ENCODE measurements at places on chromosomes 7 and 10. TPM values are rescaled to one million over a fixed set of nuclear protein-coding genes. Genes with fewer than 3 reads are reported as not detected.

ANK3 gene
- total RNA-seq, result 243 TPM

CYP2C19 gene
- total RNA-seq, result not detected

GRM8 gene
- 0.52 TPM for total RNA-seq

OR2A42 gene
- total RNA-seq, result 0.50 TPM

GRCh38 chr7:130379532-130379920 is 768 bp upstream of the CPA1 start:
- H3K27ac ChIP-seq, result peak overlapping the region; percentile 88
- no peaks in the 10 kb centered on the region for H3K27me3 ChIP-seq
- H3K4me3 ChIP-seq, result no peak overlapping the region
- DNase-seq, result no peak

DNA sequence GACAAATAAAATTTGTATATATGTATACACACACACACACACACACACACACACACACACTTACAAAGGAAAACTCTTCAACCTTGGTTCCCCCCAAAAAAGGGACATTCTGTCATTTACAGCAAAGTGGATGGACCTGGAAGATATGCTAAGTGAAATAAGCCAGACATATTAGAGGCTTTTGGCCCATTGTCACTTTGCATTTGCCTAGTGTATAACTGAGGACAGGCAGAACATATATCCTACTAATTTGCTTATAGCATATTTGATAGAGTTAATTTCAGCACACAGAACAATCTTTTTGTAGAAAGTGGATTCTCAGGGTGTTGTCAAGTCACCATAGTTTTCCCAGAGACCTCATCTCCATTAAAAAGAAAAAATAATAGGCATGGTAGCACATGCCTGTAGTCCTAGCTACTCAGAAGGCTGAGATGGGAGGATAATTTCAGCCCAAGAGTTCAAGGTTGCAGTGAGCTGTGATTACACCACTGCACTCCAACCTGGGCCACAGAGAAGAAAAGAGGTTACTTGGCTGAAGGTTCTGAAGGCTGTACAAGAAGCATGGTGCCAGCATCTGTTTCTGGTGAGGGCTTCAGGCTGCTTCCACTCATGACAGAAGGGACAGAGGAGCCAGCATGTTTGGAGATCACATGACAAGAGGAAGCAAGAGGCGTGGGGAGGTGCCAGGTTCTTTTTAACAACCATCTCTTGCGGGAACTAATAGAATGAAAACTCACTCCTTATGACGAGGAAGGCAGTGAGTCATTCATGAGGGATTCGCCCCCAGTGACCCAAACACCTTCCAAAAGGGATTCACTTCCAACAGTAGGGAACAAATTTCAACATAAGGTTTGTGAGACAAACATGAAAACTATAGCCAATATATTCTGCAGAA is 135.6 kb downstream of the TMEM168 start:
- H3K27ac ChIP-seq, result no peak overlapping the region
- no peak for DNase-seq
- H3K27me3 ChIP-seq, result no peaks in the 10 kb centered on the region
- H3K4me3 ChIP-seq, result no peak overlapping the region
- no peaks in the 10 kb centered on the region for H3K36me3 ChIP-seq
- H3K4me1 ChIP-seq, result no peaks in the 10 kb centered on the region

DNA sequence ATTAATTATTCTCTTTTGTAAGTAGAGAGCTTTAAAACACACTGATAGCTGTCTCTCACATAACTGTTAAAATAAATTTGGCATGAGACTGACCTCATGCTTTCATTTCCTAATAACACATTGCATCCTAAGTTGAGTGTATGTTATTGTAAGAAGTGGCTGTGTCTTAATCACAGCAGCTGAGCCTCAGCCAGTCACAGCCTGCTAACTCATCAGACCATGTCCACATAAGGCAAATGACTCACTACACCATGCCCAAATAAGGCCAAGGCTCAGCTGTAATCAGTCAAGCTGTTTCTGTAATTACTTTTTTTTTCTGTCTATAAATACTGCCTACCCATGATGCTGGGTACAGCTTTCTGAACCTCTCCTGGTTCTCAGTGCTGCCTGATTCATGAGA is 860.9 kb downstream of the XPNPEP1 start:
- H3K27ac ChIP-seq, result no peak overlapping the region
- no peaks in the 10 kb centered on the region for H3K27me3 ChIP-seq
- H3K36me3 ChIP-seq, result no peaks in the 10 kb centered on the region
- H3K4me1 ChIP-seq, result no peaks in the 10 kb centered on the region

DNA sequence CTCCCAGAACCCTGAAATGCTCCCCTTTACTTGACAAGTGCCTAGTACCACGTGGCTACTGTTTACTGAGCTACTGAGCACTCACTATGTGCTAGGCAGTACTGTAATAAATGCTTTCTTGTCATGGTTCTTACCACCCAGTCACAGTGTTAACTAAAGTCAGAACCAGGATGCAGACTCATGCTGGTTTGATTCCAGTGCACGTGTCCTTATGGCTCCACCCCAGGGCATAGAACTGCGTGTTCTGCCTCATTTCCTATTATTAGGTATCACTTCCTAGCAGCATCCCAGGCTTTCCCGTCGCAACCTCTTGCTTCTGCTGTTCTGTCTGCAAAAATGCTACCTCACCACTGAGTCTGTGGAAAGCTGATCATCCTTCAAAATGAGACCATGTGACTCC is 71.7 kb upstream of the DOCK1 start:
- no peaks in the 10 kb centered on the region for H3K36me3 ChIP-seq
- H3K4me1 ChIP-seq, result no peaks in the 10 kb centered on the region
- no peak overlapping the region for H3K27ac ChIP-seq
- no peak overlapping the region for H3K4me3 ChIP-seq
- peaks cover 23% of the 10 kb centered on the region for H3K27me3 ChIP-seq
- no peak for DNase-seq
